ENCODE measurements at places on chromosomes 13 and 19.

GRCh38 chr13:80562433-80563156 lies 221.7 kb upstream of the SPRY2 start:
- no peak overlapping the region for H3K4me3 ChIP-seq
- H3K27ac ChIP-seq, result no peak overlapping the region
- no peak for DNase-seq
- no peaks in the 10 kb centered on the region for H3K36me3 ChIP-seq
- no peaks in the 10 kb centered on the region for H3K27me3 ChIP-seq

- no peaks in the 10 kb centered on the region for H3K4me1 ChIP-seq
- no peaks in the 10 kb centered on the region for H3K27me3 ChIP-seq
- no peak overlapping the region for H3K4me3 ChIP-seq
- H3K27ac ChIP-seq, result no peak overlapping the region
- DNase-seq, result no peak
These were observed 484.6 kb downstream of the OLFM4 start for GRCh38 chr13:53513226-53513625.

DNA sequence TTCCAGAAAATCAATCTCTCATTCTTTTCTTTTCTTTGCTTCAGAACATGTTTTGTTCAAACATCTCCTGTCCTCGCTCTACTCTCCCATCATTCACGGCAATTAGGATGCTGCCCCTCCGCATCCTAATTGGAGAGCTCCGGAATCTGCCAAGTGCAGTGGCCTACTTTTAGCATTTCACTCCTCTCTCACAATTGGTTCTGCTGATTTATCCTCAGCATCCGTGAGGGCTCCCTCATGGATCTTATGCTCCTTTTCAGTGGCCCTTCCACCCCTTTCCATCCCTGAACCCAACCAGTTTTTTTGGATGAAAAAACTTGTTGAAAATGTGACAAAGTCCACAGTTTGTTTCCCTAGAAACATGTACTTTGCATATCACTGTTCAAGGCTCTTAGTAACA lies 22.4 kb downstream of the AMER2 start:
- no peaks in the 10 kb centered on the region for H3K4me1 ChIP-seq
- H3K27ac ChIP-seq, result no peak overlapping the region
- no peak for DNase-seq
- no peaks in the 10 kb centered on the region for H3K36me3 ChIP-seq
- no peak overlapping the region for H3K4me3 ChIP-seq

DNA sequence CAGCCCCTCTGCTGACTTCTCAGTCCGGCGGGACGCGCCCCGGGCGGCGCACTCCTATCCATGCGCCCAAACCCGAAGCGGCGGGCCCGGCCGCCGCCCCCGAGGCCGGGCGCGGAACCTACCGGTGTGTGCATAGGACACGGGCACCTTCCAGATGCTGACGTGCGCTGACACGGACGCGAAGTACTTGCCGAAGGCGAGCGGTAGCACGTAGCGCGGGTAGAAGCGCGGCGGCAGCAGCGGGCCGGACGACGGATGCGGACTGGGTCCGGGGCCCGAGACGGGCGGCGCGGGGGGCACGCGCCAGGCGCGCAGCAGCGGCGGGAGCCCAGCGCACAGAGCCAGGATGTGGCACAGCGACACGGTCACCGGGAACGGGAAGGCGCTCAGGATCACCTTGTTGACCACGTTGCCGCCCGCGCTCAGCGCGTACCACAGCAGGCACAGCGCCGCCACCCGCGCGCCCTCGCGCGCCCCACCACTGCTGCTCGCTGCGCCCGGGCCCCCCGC lies 338 bp downstream of the SLC35E1 start:
- no peaks in the 10 kb centered on the region for H3K27me3 ChIP-seq
- H3K4me3 ChIP-seq, result peak overlapping the region; percentile 85
- H3K36me3 ChIP-seq, result peaks cover 52% of the 10 kb centered on the region
- peak overlapping the region; percentile 95 for H3K27ac ChIP-seq
- DNase-seq, result no peak

GRCh38 chr13:50989476-50989875 lies 79.9 kb downstream of the RNASEH2B start:
- peaks cover 15% of the 10 kb centered on the region for H3K4me1 ChIP-seq
- no peak overlapping the region for H3K4me3 ChIP-seq
- H3K27me3 ChIP-seq, result no peaks in the 10 kb centered on the region
- no peak for DNase-seq

DNA sequence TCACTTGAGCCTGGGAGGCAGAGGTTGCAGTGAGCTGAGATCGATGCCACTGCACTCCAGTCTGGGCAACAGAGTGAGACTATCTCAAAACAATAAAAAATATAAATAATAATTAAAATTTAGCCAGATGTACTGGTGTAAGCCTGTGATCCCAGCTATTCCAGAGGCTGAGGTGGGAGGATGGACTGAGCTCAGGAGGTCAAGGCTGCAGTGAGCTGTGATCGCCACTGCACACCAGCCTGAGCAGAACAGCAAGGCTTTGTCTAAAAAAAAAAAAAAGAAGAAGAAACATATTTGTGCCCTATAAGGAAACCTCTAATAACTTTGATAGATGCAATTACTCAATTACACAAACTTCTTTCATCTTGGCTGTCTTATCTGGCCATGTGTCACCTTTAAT lies 52.3 kb downstream of the ABCC4 start:
- H3K36me3 ChIP-seq, result peaks cover 15% of the 10 kb centered on the region
- DNase-seq, result no peak
- H3K4me3 ChIP-seq, result no peak overlapping the region
- H3K27ac ChIP-seq, result no peak overlapping the region
- no peaks in the 10 kb centered on the region for H3K4me1 ChIP-seq
- no peaks in the 10 kb centered on the region for H3K27me3 ChIP-seq

- DNase-seq, result no peak
- no peak overlapping the region for H3K4me3 ChIP-seq
- no peaks in the 10 kb centered on the region for H3K36me3 ChIP-seq
These were observed 24.6 kb downstream of the CCNE1 start for GRCh38 chr19:29836409-29836825.

GRCh38 chr13:114124921-114125320 lies 7.5 kb downstream of the RASA3 start:
- H3K4me1 ChIP-seq, result peaks cover 76% of the 10 kb centered on the region
- no peak overlapping the region for H3K27ac ChIP-seq
- no peak overlapping the region for H3K4me3 ChIP-seq
- no peaks in the 10 kb centered on the region for H3K36me3 ChIP-seq
- no peaks in the 10 kb centered on the region for H3K27me3 ChIP-seq

DNA sequence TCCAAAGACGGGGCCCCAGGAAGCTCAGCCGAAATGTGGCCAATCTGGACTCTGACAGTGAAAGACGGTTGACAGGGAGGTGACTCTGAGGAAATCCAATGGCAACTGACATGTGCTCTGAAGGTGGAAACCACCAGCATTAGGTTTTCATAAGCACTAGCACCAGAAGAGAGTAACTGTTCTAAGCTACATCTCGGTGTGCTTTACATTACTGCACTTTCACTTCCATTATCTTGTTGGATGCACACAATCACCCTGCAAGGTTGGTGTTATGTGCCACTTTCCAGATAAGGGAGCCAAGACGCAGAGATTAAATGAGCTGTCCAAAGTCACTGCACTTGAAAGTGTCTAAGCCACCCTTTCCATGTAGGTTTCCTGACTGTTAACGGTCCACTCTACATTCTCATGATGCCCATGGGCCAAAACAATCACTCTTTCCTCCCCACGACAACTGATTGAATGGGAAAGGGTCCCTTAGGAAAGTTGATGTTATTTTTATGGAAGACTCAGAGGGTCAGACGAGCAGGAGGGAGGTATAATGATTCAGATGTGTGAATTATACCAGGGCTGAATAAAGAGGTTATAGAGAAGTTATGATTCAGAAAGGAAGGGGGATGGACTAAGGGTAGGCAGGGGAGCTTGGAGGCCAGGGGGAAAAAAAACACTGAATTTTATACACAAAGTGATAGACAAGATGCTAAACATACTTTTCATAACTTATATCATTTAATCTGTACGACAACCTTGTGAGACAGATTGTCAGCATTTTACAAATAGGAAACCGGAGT lies 52.8 kb downstream of the RUBCNL start:
- H3K36me3 ChIP-seq, result no peaks in the 10 kb centered on the region
- no peak for DNase-seq
- no peaks in the 10 kb centered on the region for H3K4me1 ChIP-seq
- H3K4me3 ChIP-seq, result no peak overlapping the region
- no peak overlapping the region for H3K27ac ChIP-seq

GRCh38 chr13:24922387-24922744 lies 158.4 kb downstream of the RNF17 start:
- no peaks in the 10 kb centered on the region for H3K36me3 ChIP-seq
- no peaks in the 10 kb centered on the region for H3K27me3 ChIP-seq
- H3K4me3 ChIP-seq, result peak overlapping the region; percentile 76
- peak overlapping the region; percentile 91 for H3K27ac ChIP-seq

- no peak overlapping the region for H3K4me3 ChIP-seq
- no peaks in the 10 kb centered on the region for H3K27me3 ChIP-seq
- H3K4me1 ChIP-seq, result no peaks in the 10 kb centered on the region
- DNase-seq, result no peak
- H3K27ac ChIP-seq, result no peak overlapping the region
These were observed 1171.3 kb downstream of the EFNB2 start for GRCh38 chr13:105364191-105364590.

- DNase-seq, result no peak
- no peak overlapping the region for H3K4me3 ChIP-seq
- H3K27me3 ChIP-seq, result no peaks in the 10 kb centered on the region
These were observed 8.3 kb downstream of the GNG7 start for GRCh38 chr19:2694196-2694595.

DNA sequence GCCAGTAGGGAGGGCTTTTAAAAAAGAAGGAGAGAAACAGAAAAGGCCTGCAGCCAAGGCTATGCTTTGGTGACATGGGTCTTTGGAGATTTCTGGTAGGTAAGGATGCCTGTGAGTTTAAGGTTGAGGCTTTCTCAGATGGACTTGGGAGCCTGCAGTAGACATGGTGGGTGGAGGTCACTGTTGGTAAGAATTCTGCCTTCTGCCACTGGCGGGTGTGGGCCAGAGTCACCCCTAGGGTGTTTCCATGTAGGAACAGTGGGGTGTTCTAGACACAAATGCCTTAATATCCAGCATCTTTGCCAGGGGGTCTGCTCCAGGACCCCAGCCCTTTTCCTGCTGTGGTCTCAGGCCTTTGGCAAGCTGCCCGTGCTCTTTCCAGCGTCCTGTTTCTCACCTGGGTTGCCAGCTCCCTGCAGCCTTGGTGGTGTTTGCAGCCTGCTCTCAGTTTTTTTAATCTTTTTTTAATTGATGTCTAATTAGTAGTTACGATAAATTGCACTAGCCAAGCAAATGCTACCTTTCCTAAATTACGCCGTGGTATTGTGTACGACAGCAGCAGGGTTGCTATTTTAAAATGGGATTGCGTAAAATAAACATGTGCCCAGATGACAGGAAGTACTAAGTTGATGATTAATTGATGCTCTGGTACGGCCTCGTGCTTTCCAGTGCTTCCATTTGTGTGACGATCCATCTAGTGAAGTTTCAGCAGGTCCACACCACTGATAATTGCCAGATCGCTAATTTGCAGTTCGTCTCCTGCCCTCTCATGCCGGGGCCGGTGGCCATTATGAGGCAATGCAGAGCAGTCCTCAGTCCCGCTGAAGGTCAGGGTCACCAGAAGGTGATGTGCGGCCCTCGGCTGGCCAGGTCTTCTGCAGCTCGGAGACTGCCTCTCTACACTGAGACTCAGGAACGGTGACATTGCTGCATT lies 35.3 kb upstream of the NPAS1 start:
- DNase-seq, result no peak
- no peaks in the 10 kb centered on the region for H3K27me3 ChIP-seq
- H3K27ac ChIP-seq, result no peak overlapping the region
- no peak overlapping the region for H3K4me3 ChIP-seq
- peaks cover 55% of the 10 kb centered on the region for H3K4me1 ChIP-seq

DNA sequence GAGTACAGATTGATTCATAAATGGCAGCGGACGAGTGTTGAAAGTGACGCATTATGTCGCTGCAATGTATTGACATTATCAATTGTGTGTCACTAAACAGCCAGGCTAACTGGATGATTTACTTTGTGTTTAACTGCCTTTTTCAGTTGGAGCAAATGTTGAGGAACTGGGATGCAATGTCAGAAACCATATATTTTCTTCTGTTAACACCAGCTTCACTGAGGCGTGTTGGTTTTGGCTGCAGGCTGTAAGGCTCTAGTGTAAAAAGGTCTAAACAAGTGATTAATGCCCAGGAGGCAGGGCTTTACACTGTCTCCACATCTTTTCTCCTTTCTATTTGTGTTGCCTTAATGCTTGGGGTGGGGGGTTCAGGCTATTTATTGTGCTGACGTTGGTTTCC lies 80.1 kb downstream of the GGACT start:
- no peak for DNase-seq
- no peak overlapping the region for H3K4me3 ChIP-seq
- H3K4me1 ChIP-seq, result no peaks in the 10 kb centered on the region
- no peaks in the 10 kb centered on the region for H3K36me3 ChIP-seq
- H3K27ac ChIP-seq, result no peak overlapping the region

GRCh38 chr13:113489549-113490495 lies 689 bp downstream of the DCUN1D2 start:
- peaks cover 69% of the 10 kb centered on the region for H3K4me1 ChIP-seq
- H3K27me3 ChIP-seq, result no peaks in the 10 kb centered on the region

All from esophagus squamous epithelium (tissue), 5 donors.